Upper lobe of left lung (tissue), 6 donors: ENCODE measurements at places on chromosomes 2 and 18. TPM values are rescaled to one million over a fixed set of nuclear protein-coding genes. Genes with fewer than 3 reads are reported as not detected.

The GALR1 gene
- not detected for total RNA-seq

The ONECUT2 gene
- total RNA-seq, result 0.24 TPM

The EPAS1 gene
- 1,878 TPM for total RNA-seq

The DHRS9 gene
- total RNA-seq, result 4.8 TPM

The LDLRAD4 gene
- 19.5 TPM for total RNA-seq

The TLX2 gene
- total RNA-seq, result not detected

The RAB6D gene
- not detected for total RNA-seq

The LIMS4 gene
- 0.79 TPM for total RNA-seq

The SERPINB5 gene
- total RNA-seq, result not detected

The ACMSD gene
- total RNA-seq, result not detected

The KCNJ3 gene
- not detected for total RNA-seq

The SPP2 gene
- total RNA-seq, result not detected

The CD302 gene
- total RNA-seq, result 142 TPM

The ACVR1C gene
- 0.54 TPM for total RNA-seq

The CDH2 gene
- total RNA-seq, result 0.20 TPM

The GBX2 gene
- not detected for total RNA-seq

The IKZF2 gene
- total RNA-seq, result 12.6 TPM

The NYAP2 gene
- total RNA-seq, result 1.3 TPM

The SLC5A7 gene
- 0.33 TPM for total RNA-seq

The PLGLB1 gene
- total RNA-seq, result 0.52 TPM

The RPRM gene
- not detected for total RNA-seq

The TRIB2 gene
- 28.3 TPM for total RNA-seq

The UBE2E3 gene
- total RNA-seq, result 39.6 TPM

The POTEI gene
- 0.07 TPM for total RNA-seq

The DSEL gene
- total RNA-seq, result 6.5 TPM

The ANTXR1 gene
- total RNA-seq, result 29.1 TPM

The UGT1A5 gene
- total RNA-seq, result not detected

The NAT8 gene
- total RNA-seq, result not detected

The FOXD4L1 gene
- total RNA-seq, result 0.76 TPM

The ANKRD30BL gene
- not detected for total RNA-seq

The L3MBTL4 gene
- 14.7 TPM for total RNA-seq

The HOXD13 gene
- not detected for total RNA-seq

The FBXO48 gene
- 3.1 TPM for total RNA-seq

The NUP35 gene
- total RNA-seq, result 17.5 TPM

The KIF1A gene
- not detected for total RNA-seq

The HTRA2 gene
- 11.8 TPM for total RNA-seq

The SNORC gene
- 0.33 TPM for total RNA-seq

The PRSS56 gene
- not detected for total RNA-seq

The SERPINB4 gene
- not detected for total RNA-seq
